ENCODE measurements at places on chromosomes 3 and 15.

GRCh38 chr15:31365032-31365654 lies 38.5 kb downstream of the KLF13 start:
- DNase-seq = no peak

- DNase-seq = no peak
Measured at GRCh38 chr3:133573629-133574194, at the start of gene CDV3. CDV3 (plus strand) TSS chr3:133573686; CDS start chr3:133574045, 359 bp downstream.

GRCh38 chr3:134965865-134966481 lies 170.9 kb downstream of the EPHB1 start:
- DNase-seq = no peak

GRCh38 chr3:179318876-179319275 lies 4.0 kb upstream of the ZNF639 start:
- no peak for DNase-seq

GRCh38 chr3:10173926-10174435 lies 9.3 kb downstream of the IRAK2 start:
- no peak for DNase-seq

DNA sequence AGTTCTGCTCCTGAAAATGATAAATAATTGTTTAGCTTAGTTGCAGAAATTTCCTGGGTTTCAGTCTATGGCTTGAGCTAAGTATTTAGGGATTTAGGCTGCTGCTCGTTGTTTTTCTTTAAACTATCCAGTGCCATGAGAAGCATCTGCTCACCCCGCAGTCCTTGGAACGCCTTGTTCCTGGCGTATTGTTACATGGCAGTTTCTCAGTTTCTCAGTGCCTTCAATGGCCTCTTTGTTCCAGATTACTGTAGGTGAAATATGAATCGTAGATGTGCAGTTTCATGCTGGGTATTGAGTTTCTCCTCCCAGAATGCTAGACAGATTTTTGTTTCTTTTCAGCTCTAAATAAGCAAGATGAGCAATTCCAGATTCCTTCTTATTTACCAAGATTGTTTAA lies 269.5 kb upstream of the GBE1 start:
- DNase-seq = no peak

DNA sequence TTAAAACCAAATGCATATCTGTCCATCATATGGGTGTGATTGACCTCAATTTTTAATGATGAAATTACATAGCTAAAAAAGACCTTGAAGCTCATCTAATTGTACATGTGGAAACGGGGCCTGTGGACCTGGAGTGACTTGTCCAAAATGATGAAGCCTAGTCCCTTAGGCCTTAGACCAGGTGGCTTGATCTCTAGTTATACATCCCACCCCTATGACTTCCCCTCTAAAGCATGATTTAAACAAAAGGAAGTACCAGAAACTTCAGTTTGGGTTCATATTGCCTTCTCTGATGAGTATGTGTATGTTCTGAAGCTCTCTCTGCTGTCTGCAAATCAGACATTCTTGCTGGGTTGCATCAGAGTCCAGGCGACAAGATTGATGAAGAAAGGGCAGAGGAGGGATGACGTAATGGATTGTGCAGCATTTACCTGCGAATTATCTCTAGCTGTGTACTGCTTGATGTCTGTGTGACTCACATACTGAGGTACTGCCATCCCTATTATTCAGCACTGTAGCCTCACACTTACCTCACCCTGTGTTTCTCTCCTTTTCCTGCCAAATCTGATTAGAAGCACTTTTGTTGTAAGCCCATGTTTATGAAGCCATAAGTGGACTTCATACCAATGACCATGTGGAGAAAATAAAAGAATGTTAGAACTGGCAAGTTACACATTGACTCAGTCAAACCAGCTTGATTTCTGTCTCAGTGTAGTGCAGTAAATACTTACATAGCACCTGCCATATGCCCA lies 111.5 kb downstream of the FILIP1L start:
- DNase-seq = no peak

GRCh38 chr15:62985768-62986167 lies 56.8 kb upstream of the TPM1 start:
- DNase-seq = no peak

DNA sequence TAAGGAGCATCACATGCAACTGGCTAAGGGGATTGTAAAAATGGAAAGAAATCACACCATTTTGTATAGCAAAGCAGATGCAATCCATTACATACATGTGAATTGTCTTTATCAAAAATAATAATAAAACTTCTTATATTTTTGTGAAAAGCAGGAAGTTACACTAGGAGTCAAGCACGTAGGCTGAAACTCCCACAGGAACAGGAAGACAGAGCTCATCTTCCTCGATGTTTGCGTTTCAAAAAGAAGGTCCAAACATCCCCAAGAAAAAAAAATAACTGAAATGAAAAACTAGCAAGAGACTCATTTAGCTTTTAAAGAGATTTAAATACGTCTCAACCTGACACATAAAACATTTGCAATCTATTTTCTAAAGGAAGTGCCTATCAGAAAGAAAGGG lies 106.6 kb downstream of the TGFBR2 start:
- DNase-seq = no peak

DNA sequence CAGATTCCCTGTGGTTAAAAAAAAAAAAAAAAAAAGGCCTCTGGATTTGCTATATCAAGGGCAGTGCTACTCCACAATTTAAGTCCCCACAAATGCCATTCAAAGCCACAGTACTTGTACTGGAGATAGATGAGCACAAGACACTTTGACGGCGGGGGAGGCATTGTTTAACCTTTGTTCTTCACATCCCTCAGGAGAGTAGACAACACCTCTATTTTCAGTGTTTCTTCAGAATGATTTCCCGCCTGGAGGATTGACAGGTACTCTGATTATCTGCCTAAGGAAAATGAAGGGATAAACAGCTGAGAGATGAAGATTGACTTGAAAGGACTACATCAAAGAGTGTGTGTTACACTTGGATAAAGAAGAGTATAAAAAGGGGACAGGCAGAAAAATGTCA lies 58.7 kb downstream of the OTOL1 start:
- no peak for DNase-seq

- DNase-seq = no peak
Measured at GRCh38 chr3:63034101-63034500, 158.9 kb upstream of the CADPS start.

- no peak for DNase-seq
Measured at GRCh38 chr3:108879915-108880314, 57.3 kb downstream of the TRAT1 start.

DNA sequence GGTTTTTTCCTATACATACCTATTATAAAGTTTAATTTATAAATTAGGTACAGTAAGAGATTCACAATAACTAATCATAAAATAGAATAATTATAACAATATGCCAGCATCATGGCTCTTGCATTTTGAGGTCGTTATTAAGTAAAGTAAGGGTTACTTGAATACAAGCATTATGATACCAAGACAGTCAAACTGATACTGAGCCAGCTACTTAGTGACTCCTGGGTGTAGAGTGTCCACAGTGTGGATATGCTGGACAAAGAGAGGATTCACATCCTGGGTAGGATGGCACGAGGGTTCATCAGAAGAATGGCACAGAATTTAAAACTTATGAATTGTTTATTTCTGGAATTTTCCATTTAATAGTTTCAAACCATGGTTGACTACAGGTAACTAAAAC lies 157.2 kb upstream of the IL12A start:
- no peak for DNase-seq

DNA sequence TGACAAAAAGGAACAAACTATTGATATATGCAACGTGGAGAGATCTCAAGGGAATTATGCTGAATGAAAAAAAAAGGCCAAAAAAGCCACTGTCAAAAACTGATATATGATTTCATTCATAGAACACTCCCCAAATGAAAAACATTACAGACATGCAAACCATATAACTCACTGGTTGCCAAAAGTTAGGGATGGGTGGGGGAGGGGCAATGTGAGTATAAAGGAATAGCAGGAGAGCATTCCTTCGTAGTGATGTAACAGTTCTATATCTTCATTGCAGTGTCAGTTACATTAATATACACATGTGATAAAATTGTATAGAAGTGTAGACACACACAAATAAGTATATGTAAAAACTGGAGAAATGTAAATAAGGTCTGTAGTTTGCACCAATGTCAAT lies 12.2 kb downstream of the GBE1 start:
- no peak for DNase-seq

DNA sequence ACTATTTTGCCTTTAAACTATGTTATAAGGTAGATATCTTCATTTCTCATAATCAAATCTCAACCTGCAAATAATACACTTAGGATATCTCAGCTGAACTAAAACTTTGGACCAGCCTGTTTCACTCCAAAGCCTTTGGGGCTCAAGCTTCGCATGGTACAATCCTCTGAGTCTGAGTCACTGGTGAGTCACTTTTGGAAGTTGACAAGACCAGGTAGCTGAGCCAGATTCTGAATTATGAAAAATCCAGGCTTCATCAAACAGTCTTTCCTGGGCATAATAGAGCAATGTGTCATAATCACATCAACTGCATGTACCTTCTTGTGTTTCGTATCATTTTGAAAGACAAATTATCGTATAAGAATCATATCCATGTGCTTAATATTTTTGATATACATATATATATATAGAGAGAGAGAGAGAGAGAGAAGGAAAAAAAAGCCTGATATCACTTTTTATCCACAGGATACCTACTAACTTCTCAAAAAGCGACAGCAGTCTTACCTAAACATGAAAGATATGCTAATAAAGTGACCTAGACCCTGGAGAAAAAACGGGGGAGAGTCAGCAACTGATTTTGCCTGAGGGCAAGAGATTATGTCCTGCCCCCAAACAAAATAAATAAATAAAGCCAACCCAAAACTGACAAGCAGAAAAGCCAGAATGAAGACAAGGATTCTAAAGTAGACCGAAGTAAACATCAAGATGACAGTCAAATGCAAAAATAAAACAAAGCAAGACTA lies 263.9 kb upstream of the TGFBR2 start:
- DNase-seq = no peak

DNA sequence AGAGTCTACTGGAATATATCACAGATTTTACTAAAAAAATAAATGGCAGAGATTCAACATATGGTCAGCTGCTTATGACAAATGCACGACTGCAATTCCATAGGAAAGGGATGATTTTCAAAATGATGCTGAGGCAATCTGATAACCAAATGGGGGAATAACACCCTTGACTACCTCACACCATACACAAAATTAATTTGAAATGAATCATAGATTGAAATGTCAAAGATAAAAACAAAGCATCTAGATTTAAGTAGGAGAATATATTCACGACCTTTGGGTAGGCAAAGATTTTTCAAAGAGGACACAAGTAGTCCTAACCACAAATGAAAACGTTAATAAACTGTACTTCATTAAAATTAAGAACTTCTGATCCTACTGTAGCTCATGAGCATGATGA lies 11.2 kb downstream of the SENP7 start:
- DNase-seq = no peak

- DNase-seq = no peak
Measured at GRCh38 chr3:116849261-116849688, 139.7 kb downstream of the TUSC7 start.

DNA sequence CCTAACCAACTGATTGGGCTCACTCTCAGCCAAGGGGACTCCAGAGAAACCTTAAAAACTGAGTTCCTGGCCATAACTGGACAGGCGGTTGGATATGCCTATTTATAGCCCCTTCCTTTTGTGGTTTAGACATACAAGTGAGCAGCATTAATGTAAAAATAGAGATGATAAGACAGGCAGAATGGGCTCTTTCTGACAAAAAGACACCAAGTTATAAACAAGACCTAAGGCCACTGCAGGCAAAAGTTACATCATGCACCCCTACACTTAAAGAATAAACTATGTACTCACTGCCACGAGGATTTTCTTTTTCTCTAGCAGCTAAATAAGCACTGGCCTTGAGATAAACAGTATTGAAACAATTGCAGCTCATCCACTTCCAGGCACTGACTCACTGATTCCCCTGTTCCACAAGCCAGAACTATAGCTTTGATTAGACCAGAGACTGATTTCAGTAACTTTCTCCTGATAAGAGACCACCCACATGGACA lies 30.1 kb downstream of the SUCNR1 start:
- DNase-seq = no peak

GRCh38 chr3:87101861-87102625 lies 111.1 kb upstream of the VGLL3 start:
- DNase-seq = no peak

DNA sequence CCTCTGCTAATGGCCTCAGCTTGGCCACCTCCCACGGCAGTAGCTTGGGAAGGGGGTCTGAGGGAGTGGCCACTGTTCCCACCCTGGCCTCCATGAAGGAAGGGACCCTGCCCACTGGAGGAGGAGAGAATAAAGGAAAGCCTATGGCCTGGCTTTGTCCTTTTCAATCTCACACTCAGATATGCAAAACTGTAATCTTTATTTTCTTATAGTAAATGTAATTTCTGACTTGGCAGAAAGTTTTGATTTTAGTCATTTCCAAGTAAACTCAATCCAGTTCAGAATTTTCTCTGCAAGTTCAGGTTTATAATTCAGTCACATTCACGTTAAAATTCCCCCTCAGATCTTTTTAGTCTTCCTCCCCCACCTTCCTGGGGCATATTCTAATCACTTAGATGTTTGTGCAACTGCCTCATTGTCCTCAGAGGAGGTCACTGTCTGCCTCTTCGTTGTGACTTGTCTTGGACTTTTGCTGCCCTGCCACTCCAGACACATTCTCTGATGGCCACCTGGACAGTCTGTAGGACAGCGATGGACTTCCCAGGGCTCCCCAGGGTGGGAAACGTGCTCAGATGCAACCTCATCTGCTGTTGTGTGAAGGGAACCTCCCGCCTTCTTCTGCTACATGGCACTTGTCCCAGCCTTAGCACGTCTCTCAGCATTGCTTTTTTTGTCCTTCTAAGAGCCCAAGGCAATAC lies 222.8 kb upstream of the TBL1XR1 start:
- DNase-seq = no peak

- DNase-seq = no peak
Measured at GRCh38 chr3:122324871-122325323, at the start of gene CSTA. CSTA (plus strand) TSS chr3:122325248; CDS start chr3:122325293, 45 bp downstream.

GRCh38 chr3:21216598-21216997 lies 534.4 kb downstream of the ZNF385D start:
- DNase-seq = no peak

GRCh38 chr3:183815563-183815940 lies 9.8 kb downstream of the MAP6D1 start:
- no peak for DNase-seq

GRCh38 chr3:70728311-70728710 lies 415.9 kb upstream of the MDFIC2 start:
- DNase-seq = no peak
